ENCODE measurements at places on chromosomes 12 and 14.

DNA sequence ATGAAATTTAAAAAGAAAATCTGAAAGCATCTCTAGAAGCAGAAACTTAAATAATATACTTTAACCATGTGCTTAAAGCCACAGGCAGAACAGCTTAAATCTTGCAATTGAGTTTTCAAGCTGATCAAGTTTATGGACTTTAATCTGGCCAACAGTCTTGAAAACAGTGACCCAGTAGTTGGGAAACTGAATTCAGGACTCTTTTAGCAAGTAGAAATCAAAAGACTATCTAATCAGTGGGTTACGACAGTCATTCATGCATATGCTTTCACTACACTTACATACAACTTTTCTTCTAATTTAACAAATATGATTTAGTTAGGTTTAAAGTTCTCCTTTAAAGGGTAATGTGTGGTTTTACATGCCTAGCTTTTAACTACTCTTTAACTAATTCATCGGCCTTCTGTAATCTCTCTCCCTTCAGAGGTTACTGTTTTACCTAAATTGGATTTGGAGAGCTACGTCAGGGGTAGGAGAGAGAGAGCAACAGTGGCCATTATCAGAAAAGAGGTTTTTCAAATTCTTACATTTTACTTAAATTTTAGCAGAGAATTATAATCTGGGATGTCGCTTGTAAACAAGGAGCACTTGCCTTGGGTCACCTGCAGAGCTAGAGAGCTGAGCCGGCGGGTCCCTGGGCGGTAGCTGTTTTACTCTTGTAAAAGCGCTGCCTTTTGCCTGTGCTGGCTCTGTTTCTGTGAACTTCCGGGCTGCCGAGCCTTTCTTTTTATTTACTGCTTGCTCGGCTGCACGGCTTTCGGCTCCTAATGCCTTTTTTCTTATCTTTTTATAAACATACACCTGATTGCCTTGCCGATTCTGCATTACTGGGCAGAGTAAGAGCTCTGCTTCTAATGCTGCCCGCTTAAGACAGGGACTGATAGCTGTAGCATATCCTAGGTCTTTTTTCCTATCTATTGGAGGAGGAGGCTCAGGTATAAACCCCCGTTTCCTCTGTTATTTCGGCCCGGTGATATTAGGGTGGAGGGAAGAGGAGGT is 17.4 kb upstream of the LYZ start:
- DNase-seq = peak; percentile 41

DNA sequence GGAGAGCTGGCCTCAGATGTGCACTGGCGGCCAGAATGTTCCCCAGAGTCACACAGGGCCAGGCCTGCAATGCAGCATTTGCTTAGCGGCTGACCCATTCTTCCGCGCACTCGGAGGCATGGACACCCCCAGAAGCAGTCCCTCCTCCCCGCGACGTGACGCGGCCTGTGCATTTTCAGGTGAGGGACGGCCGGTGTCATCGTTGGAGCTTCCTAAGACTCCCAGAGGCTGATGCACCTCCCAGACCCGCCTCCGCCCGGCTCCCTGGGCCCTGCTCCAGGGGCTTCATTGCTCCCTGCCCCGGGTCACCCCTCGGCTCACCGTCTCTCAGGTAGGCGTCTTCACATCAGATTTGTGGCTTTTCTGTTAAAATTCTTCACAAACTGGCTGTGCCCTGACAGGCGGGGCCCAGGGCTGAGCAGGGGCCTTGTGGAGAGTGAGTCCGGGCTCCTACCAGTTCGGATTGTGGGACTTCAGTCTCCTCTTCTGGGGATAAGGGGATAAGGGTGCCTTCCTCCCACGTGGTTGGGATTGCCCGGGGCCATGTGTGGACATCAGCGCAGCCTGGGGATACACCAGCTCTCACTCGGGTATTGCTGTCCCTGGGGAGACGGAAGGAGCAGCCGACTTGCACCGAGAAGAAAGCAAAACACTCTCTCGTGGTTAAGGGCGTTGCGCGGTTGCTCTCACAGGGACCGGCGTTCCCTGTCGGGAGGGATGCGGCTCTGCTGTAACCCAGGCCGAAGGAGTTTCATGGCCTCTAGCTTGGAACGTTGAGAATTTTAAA is 249.1 kb downstream of the ADGRD1 start:
- DNase-seq = no peak

DNA sequence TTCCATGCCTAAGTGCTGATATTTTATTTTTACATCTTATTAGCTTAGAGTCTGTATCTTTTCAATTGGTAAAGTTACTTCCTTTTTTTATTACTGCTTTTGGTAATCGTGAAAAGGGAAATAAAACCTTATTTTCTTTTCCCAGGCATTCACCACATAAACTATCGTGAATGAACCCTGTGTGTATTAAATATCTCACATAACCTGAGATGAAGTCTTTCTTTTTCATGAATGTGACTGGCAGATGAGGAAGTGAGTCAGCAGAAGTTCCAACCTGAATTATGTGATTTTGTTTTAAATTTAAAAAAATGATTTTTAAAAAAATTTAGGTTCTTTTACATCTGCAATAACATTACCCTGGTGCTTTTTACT is 26.0 kb downstream of the MYBPC1 start:
- DNase-seq = no peak

GRCh38 chr12:25617991-25618390 is 64.9 kb upstream of the LMNTD1 start:
- DNase-seq = no peak

All from activated CD4-positive, alpha-beta T cell treated with anti-CD3 and anti-CD28 coated beads, Interleukin-2, Interleukin-4, amounts not matched to agents 100 ng/mL and 50 ng/mL, durations not matched to agents 16 hours and 8 hours (primary cell).